Colonic mucosa (tissue), 4 donors: ENCODE measurements at places on chromosomes 5 and 9. TPM values are rescaled to one million over a fixed set of nuclear protein-coding genes. Genes with fewer than 3 reads are reported as not detected.

PLAC8L1 gene
- not detected for total RNA-seq

- DNase-seq: no peak
These were observed 3.2 kb upstream of the SMAD5 start for GRCh38 chr5:136129445-136129844.

DNA sequence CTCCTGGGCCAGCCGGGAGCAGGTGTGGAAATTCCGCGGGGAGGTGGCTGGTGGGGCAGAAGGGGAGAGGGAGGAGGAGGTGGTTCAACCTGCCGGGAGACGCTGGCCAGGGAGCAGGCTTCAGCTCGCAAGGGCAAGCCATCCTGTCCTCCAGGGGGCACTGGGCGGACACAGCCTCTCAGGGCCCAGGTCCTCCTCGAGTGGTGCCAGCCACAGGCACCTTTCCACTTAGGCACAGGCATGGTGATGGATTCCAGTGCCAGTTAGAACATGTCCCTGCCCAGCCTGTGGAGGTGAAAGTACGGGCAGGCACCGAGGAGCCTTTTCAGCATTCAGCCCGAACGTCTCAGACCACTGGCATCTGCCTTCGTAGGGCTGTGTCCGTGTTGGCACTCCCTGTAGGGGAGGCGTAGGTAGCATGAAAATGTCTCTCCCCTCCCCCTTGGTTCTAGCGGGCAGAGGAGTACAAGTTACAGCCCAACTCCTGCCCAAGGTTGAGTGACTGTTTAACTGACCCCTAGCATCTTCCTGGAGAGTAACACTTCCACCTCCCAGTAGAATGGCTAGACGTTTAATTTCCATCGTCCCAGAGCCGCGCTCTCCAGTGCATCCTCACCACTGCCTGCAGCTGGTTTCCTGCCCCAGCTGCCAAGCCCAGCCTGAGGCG, 48.9 kb downstream of the DAB2IP start:
- DNase-seq: peak; percentile 71

GRCh38 chr5:137563301-137563645, 64.1 kb upstream of the SPOCK1 start:
- no peak for DNase-seq

GRCh38 chr5:150644514-150644913, 4.1 kb downstream of the SYNPO start:
- no peak for DNase-seq

DNA sequence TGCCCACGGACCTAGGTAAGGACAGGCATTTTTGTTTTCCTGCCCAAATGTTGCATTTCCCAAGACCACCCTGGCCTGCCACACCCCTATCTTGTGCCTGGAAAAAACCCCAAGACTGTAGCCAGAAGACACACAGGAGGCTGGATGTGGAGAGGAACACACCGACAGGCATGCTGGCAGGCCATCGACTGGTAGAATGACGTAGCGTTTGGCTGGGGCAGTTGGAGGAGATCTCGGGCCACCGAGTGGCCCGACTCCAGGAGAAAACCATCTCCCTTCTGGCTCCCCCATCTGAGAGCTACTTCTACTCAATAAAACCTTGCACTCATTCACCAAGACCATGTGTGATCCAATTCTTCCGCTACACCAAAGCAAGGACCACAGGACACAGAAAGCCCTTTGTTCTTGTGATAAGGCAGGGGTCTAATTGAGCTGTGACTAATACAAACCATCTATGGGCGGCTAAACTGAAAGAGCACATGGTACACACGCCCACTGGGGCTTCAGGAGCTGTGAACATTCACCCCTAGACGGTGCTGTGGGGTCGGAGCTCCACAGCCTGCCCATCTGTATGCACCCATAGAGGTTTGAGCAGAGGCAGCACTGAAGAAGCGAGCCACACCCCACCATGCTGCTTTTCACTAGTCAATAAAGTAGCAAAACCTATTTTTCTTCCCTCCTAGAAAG, 38.9 kb upstream of the N4BP3 start:
- no peak for DNase-seq

GRCh38 chr5:176780176-176781053, 29.9 kb upstream of the UNC5A start:
- no peak for DNase-seq

DNA sequence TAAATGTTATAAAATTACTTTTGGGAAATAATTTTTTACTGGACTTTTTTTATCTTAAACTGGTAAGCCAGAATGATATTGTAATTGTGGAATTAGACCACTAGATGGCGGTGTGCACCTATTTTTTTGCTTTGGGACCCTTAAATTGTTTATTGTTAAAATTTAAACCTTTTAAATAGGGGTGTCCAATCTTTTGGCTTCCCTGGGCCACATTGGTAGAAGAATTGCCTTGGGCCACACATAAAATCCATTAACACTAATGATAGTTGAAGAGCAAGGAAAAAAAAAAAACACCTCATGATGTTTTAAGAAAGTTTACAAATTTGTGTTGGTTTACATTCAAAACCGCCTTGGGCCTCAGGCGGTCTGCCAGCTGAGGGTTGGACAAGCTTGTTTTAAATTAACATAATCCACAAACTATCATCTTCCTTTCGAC, 28.4 kb upstream of the GADD45G start:
- DNase-seq: no peak
